ENCODE measurements at places on chromosomes 7 and 10.

- peak; percentile 82 for DNase-seq
These were observed 114.0 kb upstream of the CNTNAP2 start for GRCh38 chr7:146002431-146003078.

GRCh38 chr10:42933448-42934340, 143.2 kb upstream of the RET start:
- peak; percentile 12 for DNase-seq

DNA sequence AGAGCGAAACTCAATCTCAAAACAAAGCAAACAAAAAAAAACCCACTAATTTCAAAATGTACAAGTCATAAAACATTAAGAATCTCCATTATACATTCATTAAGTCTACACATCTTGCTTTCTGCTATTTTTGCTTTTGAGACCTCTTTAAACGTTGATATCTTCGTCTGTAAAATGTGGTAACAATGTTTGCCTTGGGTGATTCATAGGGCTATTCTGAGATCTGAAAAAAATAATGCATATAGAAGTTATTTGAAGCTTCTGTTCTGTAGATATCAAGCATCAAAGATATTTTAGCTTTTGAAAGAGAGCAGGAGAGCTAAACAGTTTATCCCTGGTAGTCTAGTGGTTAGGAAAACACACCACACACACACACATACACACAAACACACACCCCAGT, 158.1 kb upstream of the PLXDC2 start:
- DNase-seq: peak; percentile 12

DNA sequence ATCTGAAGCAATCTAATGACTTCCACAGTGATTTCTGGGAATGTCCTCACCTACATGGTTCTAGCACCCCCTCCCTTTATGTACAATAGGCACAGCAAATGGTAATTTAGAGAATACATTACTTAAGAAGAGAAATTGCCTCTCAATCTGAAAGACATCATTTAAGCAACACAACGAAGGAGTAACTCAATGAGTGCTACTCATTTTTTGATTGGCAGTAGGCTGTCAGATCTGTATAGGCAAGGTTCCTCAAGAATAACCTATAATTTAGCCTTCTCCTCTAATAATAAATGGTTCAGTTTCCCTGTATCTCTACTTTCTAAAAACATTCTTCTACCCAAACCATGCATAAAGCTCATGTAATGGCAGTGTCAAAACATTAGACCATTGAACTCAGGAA, 30.6 kb upstream of the SEMA3C start:
- no peak for DNase-seq

DNA sequence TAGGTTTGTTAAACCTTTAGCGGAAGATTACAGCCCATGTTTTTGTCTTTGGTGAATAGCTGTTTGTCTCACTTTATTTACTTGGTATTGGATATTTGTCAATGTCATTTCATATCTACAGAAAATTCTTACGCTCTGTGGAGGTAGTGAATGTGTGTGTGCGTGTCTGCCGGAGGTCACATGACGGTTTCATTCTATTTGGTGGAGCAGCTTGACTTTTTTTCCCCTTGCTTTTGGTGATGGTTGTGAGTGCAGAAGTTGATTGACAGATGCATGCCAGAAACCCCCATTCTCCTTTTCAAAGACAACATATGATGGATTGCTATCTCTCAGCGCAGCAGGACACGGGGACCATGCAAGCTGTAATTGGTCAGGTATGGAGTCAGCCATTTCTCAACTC, at the start of gene POU6F2:
Gene POU6F2, plus strand, starts transcription at position 225 of the 400 bp plus-strand sequence. Its CDS starts 45 bp downstream, at position 270.
- no peak for DNase-seq

GRCh38 chr10:89695307-89695706, 6.1 kb upstream of the KIF20B start:
- DNase-seq: no peak

DNA sequence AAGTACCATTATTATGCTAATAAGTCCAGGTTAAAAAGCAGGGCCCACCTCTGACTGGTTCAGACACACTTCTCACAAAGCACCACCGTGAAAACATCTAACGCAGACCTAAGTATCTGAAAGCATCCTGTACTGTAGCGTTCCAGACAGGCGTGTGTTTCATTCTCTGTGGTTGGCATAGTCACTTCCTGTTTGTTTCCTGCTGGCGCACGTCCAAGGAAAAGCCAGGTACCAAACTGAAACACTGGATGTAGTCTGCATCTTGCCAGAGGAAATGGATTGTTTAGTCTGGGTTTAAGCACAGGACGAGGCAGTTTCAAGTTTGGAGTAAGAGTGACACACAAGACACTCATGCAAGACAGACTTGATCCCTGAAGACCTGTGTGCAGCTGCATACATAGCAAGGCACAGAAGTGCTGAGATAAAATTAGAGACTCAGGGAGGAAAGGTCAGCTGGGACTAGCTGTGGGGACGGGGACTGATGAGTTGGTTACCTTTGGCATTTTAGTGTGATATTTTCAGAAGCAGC, 23.3 kb downstream of the BPGM start:
- peak; percentile 92 for DNase-seq

- no peak for DNase-seq
These were observed 110.5 kb upstream of the GPR26 start for GRCh38 chr10:123555616-123556015.

DNA sequence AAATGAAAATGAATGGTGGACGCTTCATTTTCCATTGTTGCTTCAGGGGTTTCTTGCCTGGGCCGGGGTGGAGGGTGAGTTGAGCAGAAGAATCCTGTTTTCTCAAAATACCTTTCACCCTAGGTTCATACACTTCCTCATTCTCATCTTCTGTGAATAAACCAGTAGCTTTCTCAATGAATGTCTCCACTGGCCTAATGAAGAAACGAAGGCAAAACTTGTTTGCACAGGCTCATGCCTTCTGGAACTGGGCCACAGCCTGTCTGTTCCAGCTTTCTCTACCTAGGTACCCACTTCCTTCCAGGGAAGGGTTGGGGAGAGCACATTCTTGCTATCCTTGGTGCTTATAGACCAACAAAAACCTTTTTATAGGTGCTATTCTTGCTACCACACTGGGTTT, 21.3 kb downstream of the STMP1 start:
- no peak for DNase-seq

DNA sequence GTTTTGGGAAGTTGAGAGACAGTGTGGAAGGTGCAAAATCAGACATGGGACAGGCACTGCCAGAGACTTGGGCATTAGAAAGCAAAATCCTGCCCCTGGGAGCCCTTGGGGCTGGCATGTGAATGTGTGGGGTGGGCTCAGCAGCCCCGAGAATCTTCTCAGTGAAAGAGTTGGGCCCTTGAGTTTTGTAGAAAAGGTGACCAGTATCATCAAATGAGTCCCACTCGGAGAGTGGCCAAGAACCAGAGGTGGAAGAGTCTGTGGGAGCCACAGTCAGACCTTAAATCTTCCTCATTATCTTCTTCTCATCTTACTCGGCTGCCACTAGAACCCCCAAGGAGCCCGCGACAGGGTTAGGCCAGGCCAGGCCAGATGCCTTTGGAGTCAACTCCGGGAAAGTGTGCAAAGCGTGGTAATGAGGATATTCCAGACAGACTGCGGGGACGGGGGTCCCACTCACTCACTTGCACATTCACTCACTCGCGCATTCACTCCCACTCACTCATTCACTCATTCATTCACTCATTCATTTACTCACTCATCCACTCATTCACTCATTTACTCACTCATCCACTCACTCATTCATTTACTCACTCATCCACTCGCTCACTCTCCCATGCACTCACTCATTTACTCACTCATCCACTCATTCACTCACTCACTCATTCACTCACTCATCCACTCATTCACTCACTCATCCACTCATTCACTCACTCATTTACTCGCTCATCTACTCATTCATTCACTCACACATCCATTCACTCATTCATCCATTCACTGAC, 74.9 kb downstream of the CARD11 start:
- no peak for DNase-seq

DNA sequence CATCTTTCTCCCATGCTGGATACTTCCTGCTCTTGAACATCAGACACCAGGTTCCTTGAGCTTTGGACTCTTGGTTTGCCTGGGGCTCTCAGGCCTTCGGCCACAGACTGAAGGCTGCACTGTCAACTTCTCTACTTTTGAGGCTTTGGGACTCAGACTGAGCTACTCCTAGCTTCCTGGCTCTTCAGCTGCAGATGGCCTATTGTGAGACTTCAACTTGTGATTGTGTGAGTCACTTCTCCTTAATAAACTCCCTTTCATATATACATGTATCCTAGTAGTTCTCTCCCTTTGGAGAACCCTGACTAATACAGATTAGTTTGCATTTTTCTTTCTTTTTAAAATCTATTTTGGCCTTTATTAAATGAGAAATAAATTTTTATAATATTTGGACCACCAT, 276.2 kb upstream of the SEMA3C start:
- peak; percentile 10 for DNase-seq

GRCh38 chr10:100747456-100748230, 2.3 kb downstream of the PAX2 start:
- DNase-seq: no peak

- DNase-seq: no peak
These were observed 21.9 kb upstream of the SFTPA1 start for GRCh38 chr10:79588800-79589199.

DNA sequence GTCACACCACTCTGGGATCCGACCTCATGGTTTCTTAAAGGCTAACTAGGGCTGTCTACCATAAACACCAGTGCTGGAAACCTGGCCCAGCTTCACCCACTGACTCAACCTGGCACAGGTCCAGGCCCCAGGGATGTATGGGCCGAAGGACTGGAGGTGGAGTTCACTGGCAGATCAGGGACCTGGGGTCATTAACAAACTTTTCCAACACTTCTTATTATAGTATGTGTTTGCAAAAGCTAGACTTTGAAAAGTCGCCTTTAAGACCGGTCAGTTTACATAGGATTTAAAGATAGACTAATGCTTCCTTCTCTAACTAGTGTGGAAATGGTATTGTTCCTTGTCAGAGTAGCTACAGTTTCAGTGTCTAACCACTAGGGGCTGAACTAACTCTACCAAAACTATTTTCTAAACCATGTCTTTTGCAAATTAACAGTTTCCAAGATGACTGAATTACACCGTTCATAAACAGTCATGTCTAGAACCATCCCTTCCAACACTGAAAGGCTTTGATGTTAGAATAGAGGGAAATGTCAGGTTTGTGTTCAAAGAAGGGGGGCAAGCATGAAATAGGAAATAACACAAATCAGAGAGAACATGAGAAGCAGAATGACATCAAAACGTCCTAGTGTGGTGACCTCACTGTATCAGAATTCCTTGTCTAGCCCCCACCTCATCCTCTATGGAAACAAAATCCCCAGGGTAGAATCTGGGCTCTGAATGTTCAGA, 29.7 kb downstream of the STN1 start:
- DNase-seq: peak; percentile 85

GRCh38 chr7:76259124-76260093, 43.1 kb upstream of the HSPB1 start:
- DNase-seq: no peak

GRCh38 chr7:133861876-133862275, 265.3 kb upstream of the LRGUK start:
- DNase-seq: no peak

DNA sequence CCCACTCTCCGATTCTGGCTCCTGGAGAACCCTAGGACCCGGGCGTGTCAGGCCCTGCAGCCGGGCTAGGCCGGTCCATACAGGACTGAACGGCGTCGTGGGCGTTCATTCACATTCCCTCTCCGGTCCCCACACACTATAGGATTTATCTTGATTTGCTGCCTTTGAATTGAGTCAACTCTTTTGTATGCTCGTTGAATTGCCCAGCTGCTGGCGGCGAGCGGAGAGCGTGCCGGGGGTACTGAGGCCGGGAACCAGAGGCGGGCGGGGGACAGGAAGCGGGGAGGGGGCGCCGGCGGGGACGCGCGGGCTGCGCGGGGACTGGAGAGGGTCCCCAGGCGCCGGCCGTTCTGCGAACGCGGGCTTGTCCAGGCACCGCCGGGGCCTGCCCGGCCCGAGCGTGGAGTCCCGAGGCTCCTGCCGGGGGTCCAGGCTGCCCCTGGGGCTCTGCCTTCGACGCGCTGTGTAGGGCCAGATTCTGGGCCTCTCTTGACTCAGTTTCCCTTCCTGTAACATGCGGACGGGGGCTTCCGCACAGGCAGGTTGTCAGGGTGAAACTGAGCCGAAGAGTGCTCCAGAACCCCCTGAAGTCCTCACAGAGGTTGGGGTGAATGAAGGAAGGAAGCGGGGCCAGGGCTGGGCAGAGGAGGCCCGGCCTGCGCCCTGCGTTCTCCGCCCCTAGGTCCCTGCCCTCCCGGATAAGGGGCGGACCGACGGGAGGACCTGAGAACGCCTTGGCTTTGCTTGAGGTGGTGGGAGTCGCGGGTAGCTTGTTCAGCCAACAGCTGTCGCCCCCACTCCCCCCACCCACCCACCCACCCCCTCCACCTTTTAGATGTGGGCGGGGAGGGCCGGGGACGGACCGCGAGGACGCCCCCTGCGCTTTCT, 769 bp upstream of the ELFN1 start:
- DNase-seq: peak; percentile 61

GRCh38 chr10:96275685-96276418, 4.5 kb upstream of the BLNK start:
- no peak for DNase-seq

GRCh38 chr10:111973306-111973705, 210.3 kb downstream of the GPAM start:
- DNase-seq: peak; percentile 61

- no peak for DNase-seq
These were observed 24.0 kb upstream of the CACUL1 start for GRCh38 chr10:118778727-118779126.

GRCh38 chr10:90652519-90652918, 205.3 kb downstream of the HTR7 start:
- DNase-seq: peak; percentile 7

GRCh38 chr7:113608782-113609181, 310.0 kb downstream of the PPP1R3A start:
- DNase-seq: no peak

DNA sequence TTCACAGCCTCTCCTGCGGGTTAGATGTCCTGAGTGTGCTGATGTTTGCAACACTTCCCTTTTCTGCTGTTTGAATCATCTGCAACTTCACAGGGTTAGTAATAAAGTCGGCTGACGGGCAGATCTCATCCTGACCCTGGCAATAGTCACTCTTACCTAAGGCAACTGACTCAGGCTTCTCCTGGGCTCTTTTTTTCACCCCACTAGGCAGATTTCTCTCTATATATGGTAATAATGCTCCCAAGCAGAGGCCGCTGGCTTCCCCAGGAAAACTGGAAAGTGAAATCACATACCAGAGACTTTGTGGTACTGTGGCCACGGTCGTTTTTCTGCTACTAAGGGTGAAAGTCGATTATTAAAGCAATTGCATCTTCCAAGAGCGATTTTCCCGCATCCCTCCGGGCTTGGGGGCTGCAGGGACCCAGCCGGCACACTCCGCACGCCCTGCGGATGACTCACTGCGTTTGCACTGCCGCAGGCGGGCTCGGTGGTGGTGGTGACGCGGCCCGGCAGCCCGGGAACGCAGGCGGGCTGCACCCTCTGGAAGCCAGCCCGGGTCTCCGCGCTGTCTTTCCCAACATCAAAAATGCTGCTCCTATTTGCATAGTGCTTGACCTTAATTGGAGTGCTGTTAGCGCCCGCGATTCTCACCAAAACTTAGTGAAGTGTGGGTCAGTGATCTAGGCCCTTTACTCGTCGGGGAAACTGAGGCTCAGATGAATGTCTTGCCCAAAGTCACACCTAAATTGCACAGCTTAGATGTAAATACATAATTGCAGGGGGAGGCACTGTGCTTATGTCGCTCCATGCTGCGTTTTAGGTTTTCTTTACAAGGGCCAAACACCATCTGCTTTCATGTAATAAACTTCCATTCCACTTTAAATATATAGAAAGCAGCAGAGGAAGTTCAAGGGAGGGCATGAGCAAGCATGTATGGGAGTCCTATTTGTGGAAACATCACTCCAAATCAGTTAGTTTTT, 47.6 kb upstream of the ITGB1 start:
- peak; percentile 98 for DNase-seq

Data from fibroblast of skin of right biceps (primary cell).